ENCODE measurements at places on chromosomes 12 and 14.

DNA sequence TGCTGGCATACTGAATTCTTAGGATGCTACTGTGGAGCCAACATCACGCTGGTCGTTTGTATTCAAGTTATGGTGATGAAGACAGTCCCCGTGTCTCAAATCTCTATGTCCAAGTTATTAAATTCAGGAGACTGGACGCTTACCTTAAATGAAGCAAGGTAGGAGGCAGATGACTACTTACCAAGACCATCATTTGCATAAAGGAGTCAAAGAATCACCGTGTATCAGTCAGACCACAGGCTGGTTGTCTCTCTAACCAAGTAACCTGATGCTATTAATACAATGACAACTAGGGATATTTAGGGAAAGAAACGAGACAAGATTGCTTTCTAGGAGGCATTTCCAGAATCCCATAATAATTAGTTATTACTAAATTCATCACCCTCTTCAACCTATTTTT lies 78.1 kb upstream of the FRMD6 start:
- no peak for DNase-seq

GRCh38 chr12:46360908-46361666 lies 11.5 kb downstream of the SLC38A2 start:
- no peak for DNase-seq

GRCh38 chr14:90446405-90446804 lies 49.6 kb downstream of the CALM1 start:
- DNase-seq, result no peak

GRCh38 chr14:99168330-99168729 lies 103.7 kb downstream of the BCL11B start:
- no peak for DNase-seq

- DNase-seq, result no peak
Measured at GRCh38 chr12:47744005-47744651, 14.6 kb downstream of the RAPGEF3 start.

- peak; percentile 92 for DNase-seq
Measured at GRCh38 chr12:6778574-6779550, 6.5 kb downstream of the LAG3 start.

- DNase-seq, result peak; percentile 60
Measured at GRCh38 chr12:14845350-14845750, 2.0 kb upstream of the ART4 start.

- DNase-seq, result peak; percentile 91
Measured at GRCh38 chr12:123897221-123897620, 75.4 kb downstream of the CCDC92 start.

DNA sequence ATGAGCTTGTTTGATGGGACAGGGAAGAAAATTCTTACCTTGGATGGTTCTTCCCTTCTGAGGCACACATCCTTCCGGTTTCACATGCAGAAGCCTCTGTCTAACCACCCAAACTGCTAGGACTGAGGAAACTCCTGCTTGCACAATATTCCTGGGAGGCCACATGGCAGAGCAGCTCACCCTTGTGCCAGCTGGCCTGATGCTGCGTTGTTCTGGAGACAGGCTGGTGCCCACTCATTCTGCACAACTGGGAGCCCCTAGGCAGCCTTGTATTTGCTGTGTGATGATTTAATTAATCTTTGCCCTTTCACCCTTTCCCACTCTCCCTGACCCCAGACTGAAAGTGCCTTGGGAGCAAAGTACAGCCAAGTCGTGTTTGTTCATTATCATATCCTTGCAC lies 130.8 kb downstream of the RTN1 start:
- no peak for DNase-seq

DNA sequence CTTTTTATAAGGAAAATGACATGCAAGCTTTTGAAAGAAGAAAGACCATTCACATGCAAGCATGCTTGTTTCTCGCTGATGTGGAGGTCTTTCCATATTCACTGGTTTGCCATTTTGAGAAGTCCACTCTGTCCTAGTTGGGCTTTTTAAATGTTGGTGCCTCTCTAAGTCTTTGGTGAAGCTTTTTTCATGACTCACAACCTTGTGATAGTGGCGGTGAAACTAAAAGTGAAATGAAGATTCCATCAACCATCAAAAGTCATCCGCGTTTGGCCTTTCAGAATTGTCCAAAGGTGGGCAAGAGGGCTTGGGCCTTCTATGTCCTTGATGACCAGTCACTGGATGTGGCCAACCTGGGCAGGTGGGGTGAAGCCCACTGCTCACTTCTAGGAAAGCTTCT lies 4.3 kb downstream of the LRRC74A start:
- no peak for DNase-seq

DNA sequence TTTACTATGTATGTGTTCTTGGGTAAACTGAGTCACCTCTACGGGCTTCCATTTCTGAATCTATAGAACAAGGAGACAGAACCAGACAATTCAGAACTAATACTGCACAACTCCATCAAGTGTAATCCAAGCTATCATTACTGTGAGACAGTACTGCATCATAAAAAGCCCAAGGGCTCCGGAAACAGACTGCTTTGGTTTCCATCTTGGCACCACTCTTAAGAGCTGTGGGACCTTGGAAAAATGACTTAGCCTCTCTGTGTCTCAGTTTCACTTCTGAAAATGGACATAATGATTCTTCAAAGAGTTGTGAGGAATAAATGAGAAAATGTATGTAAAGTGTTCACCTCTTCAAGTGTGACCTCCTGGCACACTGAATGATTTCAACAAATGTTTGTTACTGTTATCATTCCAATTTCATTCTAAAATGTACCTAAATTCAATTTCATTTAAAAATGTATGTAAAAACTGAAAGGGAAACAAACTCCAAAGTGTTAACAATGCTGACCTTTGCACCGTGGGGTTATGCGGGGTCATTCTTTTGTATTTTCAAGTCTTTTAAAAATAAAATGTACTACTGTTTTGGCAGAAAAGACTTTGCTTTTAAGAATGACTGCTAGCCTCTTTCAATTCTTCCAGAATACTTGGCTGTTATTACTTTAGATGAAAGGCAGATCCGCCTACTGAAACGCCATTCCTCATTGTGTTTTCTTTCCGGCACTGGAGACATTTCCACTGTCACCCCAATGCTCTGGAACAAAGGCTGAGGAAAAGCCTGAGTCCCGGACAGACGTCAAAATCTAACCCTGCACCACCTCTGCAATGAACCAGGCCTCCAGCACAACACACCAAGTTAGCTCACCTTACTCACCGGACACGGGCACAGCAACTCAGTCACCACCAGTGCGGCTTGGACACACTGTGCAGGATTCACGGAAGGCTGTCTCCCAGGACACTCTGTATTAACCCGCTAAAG lies 62.8 kb downstream of the TMCC3 start:
- DNase-seq, result no peak

DNA sequence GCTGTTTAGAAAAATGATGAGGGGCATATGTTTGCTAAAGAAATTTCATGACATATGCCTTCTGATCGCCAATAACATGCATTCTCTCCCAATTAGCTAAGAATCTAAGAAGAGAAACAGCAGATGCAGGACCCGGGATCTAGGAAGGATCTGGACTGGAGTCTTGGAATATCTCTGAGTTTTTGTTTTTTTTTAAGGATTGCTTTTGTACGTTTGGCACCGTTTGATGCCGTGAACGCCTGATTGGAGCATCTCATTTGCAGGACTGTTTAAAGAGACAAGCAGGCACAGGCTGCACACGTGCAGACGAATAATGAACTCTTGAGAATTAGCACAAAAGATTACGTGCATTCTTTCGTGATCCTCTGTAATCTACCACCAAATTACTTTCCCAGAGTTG lies 13.6 kb downstream of the EML1 start:
- DNase-seq, result no peak

GRCh38 chr14:73289729-73290128 lies 52.4 kb downstream of the PAPLN start:
- no peak for DNase-seq

DNA sequence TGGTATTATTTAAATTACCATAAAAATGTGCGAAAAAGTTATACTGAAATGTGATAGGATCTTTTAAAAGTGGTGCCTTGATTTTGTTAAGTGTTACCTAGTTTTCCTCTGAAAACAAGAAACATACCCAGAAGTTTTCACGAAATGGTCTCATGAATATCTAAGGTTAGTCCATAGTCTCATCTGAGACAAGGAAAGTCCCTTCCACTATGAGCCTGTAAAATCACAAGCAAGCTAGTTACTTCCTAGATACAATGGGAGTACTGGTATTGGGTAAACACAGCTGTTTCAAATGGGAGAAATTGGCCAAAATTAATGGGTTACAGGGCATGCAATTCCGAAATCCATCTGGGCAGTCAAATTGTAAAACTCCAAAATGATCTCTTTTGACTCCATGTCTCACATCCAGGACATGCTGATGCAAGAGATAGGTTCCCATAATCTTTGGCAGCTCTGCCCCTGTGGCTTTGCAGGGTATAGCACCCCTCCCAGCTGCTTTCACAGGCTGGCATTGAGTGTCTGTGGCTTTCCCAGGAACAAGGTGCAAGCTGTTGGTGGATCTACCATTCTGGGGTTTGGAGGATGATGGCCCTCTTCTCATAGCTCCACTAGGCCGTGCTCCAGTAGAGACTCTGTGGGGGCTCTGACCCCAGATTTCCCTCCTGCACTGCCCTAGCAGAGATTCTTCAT lies 271.4 kb downstream of the NAV3 start:
- DNase-seq, result no peak

- peak; percentile 59 for DNase-seq
Measured at GRCh38 chr14:49970474-49971147, 77.7 kb downstream of the ARF6 start.

DNA sequence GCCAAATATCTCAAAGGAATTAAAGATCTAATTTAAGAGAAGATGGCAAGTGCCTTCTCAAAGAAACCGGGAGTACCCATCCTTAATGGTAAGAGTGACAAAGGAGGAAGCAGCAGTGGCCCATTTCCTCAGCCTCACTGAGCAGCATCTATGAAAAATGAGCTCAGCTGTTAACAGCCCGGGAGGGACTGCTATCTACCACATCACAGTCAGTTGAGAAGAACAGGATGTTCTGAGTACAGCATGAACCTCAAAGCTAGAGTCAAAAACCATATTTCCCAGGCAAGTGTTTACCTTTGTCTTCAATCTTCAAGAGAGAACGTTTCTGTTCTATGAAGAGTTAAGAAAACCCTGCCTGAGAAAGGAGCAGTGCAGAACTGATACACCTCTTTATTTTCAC lies 115.0 kb downstream of the BTG1 start:
- peak; percentile 19 for DNase-seq

DNA sequence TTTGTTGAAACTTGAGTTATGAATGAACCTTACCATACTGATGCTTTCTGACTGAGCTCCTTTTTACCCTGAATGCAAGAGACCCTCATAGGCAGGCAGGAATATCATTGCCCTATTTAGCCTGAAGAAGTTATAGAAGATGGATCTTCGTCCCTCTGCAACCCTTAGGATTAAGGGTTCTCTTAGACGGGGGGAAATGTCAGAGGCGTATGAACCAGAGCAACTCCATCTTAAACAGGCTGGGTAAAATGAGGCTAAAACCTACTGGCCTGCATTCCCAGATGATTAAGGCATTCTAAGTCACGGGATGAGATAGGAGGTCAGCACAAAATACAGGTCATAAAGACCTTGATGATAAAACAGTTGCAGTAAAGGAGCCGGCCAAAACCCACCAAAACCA lies 7.5 kb downstream of the ATF1 start:
- no peak for DNase-seq

- no peak for DNase-seq
Measured at GRCh38 chr14:104135121-104135903, 3.1 kb upstream of the KIF26A start.

- DNase-seq, result no peak
Measured at GRCh38 chr12:52205612-52206303, 13.9 kb upstream of the KRT80 start.

GRCh38 chr12:54431911-54432814 lies 13.1 kb upstream of the ITGA5 start:
- peak; percentile 93 for DNase-seq

DNA sequence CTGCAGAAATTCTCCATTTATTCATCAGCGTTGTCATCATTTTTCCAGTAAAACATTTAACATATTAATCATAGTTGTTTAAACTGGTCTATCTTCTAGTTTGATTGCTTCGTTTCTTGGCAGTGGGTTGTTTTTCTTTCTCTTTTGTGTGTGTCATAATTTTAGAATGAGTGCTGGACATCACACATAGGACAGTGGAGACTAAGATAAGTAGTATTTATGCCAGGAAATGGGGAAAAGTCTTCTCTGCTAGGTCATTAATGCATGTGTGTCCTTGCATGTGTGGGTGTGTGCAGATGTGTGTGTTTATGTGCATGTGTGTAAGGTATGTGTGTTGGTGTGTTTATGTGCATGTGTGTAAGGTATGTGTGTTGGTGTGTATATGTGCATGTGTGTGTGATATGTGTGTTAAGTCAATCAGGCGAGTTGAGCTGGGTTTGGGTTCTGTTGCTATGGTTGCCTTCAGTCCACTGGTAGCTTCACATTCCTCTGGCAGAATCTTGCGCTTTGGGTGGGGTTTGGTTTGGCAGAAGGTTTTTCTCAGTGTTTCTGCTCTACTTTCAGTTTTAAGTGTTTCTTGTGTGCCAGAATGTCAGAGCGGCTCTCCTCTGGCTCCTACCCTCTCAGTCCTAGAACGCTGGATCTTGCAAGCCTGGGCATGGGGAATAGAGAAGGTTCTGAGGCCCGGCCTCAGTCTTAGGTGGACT lies 7.8 kb upstream of the ADGRD1 start:
- DNase-seq, result peak; percentile 20

GRCh38 chr14:79101388-79101787 lies 931.2 kb downstream of the NRXN3 start:
- DNase-seq, result no peak

DNA sequence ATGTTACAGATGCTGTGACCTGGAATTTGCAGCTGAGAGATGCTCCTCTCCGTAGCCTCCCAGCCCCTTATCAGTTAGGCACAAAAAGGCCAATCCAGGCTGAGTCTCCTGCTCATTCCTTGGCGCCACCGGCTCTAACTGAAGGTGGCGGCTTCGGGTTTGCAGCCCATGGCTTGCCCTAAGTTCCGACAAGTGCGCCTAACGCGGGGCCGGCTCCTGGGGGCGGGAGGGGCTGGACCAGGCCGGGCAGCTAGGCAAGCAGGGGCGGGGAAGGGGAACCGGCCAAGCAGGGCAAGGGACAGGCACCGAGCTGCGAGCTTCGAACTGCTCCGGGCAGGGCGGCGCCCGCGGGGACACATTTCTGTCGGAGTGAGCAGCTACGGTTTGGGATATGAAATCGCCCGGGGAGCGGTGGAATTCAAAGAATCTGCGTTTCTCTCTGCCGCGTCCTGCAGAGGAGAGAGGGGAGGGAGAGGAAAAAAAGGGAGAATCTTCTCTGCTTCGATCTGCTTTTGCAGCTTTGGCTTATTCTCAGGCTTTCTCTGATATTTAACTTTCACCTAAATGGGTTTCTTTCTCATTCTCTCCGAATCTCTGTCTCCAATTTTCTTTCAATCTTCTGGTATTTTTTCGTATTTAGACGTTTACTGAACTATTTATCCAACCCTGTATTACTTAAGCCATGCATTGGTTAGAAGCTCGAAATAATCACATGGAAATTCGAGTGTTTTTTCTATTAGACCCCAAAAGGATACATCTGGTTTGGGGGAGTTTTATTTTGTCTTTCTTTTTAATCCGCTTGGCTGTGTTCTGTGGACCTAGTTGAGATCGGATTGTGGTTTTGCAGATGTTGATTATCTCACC lies 1.6 kb upstream of the HOXC12 start:
- peak; percentile 45 for DNase-seq

GRCh38 chr12:131120831-131121271 lies 167.1 kb downstream of the ADGRD1 start:
- DNase-seq, result no peak

- DNase-seq, result no peak
Measured at GRCh38 chr12:55001198-55001868, 16.8 kb upstream of the TESPA1 start.

Data from fibroblast of skin of right biceps (primary cell).